ENCODE measurements at places on chromosomes 7 and 10. TPM values are rescaled to one million over a fixed set of nuclear protein-coding genes. Genes with fewer than 3 reads are reported as not detected.

- no peak for DNase-seq
Measured at GRCh38 chr7:144545330-144545729, 141.8 kb upstream of the NOBOX start.

- peak; percentile 56 for DNase-seq
Measured at GRCh38 chr10:102246261-102246660, 929 bp downstream of the GBF1 start.

DNA sequence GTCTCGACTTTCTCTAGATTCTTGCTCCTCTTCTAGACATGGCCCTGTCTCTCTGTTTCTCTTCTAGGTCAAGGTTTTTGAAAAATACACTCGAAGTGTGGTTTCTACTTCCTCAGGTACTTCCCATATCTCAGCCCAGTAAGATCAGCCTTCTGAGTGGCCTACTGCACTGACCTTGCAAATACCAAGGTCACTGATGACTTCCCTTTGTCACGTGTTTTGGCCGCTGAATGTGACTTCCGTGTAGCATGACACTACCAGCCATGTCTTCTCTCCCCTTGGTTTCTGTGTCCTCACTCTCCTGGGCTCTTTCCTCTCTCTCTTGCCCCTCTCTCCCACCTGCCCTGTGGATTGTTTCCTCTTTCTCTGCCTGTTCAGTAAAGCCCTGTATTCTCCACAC lies 7.9 kb upstream of the WIPF3 start:
- no peak for DNase-seq

DNA sequence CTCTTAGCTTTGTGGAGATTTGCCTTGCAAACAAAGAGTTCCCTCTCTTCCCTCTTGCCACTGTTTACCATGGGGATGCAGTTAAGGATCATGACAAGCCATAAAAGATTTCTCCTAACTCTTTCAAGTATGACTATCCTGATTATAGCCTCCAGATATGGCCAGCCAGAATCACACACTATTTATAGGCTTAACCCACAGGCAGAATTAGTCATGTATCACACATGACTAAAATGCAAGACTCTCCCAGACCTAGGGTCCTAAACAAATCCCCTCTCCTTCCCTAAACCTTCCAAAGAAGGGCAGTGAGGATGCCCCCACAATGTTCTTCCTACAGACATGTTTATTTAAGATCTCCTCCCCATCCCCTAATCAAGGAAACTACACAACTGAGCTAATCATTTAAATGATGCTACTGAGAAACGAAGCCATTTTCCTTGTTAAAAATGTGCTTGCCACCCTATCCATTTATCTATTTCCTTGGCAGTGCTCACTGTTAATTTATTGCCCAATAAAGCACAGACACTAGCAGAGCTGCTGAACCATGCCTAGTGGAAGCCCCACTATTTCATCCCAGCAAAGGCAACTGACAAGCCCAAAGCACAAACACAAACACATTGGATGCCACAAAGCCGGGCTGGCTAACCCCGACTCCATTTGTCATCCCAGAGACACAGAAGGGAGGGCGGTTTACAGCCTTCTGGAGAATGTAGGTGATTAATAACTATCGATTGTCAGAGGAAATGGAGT lies 363.4 kb downstream of the KCNMA1 start:
- peak; percentile 84 for DNase-seq

- DNase-seq = peak; percentile 19
Measured at GRCh38 chr10:49761789-49762565, at the start of gene OGDHL. Gene OGDHL (minus strand): TSS chr10:49762323. CDS start chr10:49758592, 3,731 bp downstream.

DNA sequence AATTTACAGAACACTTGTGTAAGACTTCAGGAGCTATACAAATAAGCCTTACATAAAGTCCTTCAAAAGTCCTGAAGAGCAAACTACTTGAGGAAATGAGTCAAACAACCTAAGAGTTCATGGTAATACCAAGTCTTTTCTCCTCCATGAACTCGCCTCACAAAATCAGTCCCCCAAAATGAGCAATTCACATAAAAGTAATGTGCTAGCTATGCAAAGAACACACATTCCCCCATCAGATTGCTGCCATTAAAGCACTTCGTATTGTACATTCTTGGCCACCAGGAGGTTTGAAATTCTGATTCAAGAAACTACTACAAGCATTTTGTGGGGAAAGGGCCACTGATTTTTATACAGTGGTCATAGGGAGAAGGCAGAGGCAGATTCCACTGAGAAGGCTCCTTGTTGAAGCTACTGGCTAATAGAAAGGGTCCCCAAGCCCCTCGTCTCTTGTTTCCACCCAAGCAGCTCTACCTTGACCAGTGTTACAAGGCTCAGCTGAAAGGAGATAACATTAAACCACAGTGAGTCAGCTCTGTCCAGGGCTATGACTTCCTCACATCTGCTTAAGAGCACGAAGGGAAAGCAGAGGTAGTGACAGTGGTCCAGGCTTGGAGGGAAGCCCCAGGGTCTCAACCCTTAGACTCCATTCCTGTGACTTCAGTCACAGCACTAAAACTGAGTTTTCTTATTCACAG lies 115.2 kb upstream of the CDK1 start:
- DNase-seq = peak; percentile 47

Gene FRA10AC1
- total RNA-seq = 1.6 TPM

Gene FKBP14
- total RNA-seq = 45.0 TPM

DNA sequence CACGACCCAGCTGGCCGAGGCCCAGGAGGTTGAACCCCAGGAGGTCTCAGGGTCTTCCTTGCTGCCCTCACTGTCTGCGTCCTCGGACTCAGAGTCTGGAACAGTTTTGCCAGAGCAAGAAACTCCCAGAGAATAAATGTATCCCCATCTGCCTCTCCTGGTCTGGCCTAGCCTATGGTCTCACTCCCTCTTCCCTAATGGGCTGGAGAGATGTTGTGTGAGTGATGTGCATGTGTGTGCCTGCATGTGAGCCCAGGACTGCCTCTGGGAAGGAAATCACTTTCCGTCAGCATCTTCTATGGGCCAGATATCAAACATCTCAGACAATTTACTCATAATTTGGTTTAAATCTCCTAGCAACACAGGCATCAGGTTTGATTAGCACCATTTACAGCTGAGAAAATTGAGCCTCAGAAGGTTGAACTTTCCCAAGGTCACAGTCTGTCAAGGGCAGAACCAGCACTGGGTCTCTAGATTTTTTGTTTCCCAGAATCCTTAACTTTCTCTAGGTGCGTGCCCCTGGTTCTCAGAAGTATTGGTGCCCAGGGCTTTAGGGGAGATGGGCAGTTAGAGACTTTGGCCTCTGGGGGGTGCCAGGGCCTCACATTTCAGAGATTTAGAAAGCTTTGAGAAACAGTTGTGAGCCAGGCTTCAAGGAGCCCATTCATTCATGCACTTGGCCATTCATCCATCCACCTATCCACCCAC lies 4.9 kb downstream of the TMEM270 start:
- DNase-seq = peak; percentile 63

DNA sequence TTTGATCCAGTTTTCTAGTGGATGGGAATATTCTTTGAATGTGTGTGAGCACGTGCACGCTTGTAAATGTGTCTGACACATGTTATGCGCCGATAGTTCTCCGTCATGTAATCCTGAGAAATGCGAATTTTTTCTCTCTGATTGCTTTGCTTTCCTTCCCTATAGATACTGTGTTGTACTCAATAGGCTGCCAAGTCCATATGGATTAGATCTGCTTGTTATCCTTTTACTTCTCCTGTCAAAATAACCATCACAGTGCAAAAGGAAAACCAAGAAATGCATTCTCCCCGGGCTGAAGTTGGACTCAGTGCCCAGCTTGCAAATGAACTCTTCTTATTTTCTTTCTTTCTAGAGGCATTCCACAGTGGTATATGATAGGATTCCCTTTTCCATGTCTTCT lies 131.9 kb downstream of the KIAA1217 start:
- no peak for DNase-seq

GRCh38 chr10:24303522-24304310 lies 94.8 kb downstream of the KIAA1217 start:
- peak; percentile 10 for DNase-seq

DNA sequence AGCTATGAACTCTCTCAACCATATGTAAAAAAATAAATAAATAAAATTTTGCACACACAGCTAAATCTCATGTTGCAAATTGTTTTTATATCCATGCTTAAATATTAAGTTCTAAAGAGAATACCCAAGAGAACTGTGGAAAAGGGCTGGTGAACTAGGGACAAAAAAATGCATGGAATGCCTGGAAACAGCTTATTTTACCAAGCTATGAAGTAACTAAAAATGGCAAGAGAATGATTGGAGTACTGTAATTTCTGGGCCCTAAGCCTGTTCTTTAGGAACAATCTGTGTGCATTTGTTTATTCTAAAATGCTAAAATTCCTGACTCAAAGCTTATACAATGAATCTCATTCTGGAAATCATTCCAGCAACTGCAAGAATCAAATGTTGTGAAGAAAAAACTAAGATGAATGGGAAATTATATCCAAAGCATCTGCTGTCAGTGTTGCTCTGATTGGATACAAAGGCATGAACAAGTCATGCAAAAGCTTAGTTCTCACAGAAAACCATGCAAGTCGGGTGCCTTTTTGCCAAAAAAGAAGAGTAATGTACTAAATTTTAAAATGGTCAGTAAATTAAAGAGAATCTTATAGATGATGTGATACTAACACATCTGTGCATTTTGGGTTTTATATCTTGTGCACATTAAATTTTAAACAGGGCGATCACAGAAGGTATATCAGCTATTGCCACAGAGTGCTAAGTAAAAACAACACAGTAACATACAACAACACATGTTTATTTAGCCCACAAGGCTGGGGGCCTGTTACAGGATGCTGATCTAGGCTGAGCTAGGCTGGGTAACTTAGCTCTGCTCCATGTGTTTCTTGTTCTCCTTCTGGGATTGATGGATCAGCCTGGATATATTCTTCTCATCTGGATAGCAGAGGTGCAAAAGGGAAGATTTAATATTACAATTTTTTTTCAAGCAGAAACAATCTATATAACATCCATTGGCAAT lies 453.5 kb upstream of the SEMA3A start:
- peak; percentile 94 for DNase-seq

DNA sequence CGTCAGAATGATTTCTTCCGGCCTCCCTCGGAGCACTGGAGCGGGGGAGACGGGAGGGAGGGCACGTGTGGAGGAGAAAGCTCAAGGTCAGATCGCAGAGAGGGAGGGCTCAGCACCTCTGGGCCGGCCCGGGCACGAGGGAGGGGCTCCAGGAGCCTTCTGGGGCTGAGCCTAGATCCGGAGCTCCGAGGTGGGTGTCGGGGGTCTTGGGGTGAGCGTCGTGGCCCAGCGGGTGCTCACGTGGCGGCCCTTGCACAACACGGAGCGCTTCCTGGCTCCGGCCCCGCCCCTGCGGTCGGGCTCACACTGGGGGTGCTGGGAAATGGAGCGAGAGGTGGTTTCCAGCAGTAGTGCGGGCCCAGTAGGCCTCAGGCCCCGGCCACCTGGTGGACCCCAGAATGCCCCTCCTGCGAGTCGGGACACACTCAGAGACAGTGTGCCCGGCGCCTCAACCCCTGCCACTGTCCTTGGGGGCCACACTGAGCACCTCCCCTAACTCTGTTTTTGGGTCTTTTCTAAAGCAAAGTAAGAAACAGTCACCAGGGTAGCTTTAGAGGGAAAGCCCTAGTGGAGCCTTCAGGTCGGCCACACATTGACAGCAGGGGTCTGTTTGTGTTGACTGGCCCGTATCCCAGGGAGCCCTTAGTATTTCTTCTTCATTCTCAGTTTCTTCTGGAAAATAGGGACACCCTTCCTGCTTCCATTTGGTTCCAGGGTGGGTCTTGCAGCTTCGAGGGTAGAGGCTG lies 798 bp downstream of the PPIF start:
- peak; percentile 69 for DNase-seq

DNA sequence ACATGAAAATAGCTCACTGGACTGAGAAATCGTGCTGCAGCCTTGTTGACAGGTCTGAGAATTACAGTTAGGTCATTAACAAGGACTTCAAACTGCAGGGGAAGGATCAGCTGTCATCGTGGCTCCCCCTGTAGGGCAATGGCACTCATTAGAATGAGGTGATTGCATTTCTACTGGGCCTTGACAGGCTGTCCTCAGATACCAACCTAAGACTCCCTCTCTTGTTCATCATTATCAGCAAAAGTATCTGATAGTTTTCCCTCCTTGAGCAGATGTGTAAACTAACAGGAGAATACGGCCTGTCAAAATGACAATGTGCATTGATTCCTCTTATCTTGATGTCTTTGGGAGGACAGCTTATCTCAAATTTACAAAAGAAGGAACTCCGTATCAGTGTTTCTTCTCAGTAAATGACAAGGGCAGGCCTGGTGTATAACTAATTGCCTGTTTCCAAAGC lies 648.5 kb upstream of the LRRN3 start:
- peak; percentile 37 for DNase-seq

Gene SKIDA1
- total RNA-seq = 0.56 TPM

Gene MKLN1
- total RNA-seq = 65.8 TPM

Gene ZNF25
- 9.5 TPM for total RNA-seq

- peak; percentile 10 for DNase-seq
Measured at GRCh38 chr7:31327071-31327470, 13.5 kb downstream of the NEUROD6 start.

Gene C10orf53
- not detected for total RNA-seq

GRCh38 chr10:130018265-130018664 lies 54.2 kb upstream of the EBF3 start:
- peak; percentile 63 for DNase-seq

DNA sequence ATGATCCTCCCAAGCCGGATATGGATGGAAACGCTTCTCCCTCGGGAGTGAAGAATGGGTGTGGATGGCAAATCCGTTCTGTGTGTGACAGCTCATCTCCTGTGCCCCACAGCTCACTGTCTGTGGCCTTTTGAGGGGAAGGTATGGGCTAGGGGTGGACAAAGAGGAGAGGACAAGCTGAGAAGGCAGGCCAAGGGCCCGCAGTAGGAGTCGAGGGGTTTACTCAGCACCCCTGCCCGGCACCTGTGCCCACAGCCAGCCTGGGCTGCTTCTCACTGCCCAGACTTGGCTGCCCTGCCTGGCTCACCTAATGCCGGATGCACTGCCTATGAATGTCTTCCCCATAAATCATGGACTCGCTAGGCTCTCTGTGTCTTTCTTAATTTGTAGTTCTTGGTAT lies 503.8 kb downstream of the TCERG1L start:
- no peak for DNase-seq

DNA sequence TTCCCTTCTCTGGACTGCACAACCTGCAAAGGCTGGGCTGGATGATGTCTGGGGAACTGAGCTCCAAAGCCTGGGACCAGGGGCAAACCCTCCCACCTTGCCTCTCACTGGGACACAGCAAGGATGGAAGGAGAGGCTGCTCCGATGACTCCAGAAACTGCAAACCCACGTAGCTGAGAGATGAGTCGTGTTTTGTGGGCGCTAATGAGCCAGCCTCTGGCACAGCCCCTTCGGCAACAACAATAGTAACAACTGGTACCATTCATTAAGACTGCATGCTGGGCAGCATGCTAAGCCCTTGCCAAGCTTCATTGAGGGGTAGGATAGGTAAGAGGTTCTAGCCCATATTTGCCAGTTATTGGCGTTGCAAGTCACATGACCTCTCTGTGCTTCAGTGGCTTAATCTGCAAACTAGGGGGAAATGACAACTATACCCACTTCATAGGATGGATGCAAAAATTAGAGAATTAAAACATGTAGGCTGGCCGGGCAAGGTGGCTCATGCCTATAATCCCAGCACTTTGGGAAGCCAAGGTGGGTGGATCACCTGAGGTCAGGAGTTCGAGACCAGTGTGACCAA lies 145.9 kb downstream of the SH3PXD2A start:
- DNase-seq = peak; percentile 66
